ENCODE measurements at places on chromosomes 3 and 15.

GRCh38 chr3:69126999-69127398 is 4.6 kb upstream of the LMOD3 start:
- no peak for DNase-seq

GRCh38 chr15:81939604-81940440 is 106.0 kb downstream of the MEX3B start:
- peak; percentile 48 for DNase-seq

- no peak for DNase-seq
These were observed 702.4 kb downstream of the TUSC7 start for GRCh38 chr3:117411971-117412370.

GRCh38 chr3:135148398-135149020 is 353.4 kb downstream of the EPHB1 start:
- DNase-seq = no peak

DNA sequence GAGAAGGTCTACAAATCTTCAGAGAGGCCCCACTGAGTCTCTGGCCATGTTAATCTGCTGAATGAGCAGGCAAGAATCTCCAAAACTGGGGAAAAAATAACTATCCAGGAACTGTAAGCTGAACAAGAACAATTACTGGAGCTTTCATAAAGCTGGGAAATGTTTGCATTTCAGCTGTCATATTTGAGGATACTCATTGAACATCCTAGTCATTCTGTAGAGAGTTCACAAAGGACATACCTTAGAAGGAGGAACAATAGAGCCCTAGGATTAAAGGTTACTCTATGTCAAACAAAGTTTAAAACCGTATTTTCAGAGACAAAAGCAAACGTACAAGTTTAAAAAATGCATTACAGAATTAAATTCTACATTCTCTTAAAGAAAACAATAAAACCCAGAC is 257.5 kb downstream of the SCAPER start:
- DNase-seq = no peak

DNA sequence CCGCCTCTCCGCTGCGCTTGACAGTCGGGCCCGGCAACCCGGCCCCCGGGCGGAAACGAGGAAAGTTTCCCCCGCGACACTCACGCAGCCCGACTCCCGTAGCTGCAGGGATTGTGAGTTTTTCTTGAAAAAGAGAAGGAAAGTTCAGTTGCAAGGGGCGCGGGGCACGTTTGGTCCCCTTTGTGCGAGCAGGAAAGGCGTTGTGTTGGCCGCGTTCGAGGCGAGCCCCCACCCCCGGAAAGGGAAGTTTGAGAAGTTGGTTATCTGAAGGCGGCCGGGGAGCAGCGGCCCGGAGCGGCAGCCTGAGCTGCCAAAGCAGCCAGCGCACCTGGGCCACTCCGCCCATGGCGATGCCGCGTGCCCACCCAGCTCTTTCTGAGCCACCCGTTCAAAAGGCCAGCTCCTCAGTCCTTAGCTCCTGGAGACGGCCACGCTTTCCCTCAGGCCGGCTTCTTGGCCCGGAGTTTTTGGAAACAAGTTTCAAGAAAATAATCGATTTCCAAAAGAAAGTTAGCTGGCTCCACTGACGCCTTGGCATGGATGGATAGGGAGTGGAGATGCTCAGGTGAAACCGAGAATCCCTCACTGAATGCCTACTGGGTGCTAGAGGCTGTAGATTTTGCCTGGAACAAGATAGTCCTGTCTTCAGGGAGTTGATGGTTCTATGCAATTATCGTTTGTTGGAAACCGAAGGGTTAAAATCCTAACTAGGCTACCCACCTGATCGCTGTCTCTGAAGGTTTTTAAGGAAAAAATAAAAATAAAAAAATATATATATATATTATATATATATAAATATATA is 832 bp downstream of the TGFBR2 start:
- peak; percentile 69 for DNase-seq

GRCh38 chr15:32824777-32825176 is 107.0 kb downstream of the GREM1 start:
- no peak for DNase-seq

DNA sequence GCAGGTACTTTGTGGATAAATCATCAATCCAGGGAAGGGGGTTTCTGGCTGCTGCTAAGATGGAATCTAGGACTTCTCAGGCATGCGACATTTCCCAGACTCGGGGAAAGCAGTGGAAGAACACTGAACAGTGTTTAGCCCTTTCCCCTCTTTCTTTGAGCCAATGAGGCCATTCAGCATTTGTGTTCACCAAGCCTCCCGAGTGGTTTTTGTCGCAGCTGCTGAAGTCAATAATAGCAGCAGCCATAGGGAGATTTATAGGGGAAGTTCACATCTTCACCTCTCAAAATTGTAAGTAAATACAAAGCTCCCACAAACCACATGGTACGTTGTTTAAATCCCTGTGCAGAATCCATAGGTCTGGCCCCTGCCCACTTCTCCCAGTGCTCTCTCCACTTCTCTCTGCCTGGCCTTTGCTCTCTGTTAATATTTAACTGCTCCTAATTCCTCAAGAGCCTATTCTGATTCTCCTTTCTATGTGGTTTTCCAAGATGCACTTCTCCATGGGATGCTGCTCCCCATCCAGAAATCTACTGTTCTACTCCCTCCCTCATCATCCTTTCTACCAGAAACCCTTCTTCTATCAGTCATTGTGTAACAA is 230.7 kb downstream of the SHQ1 start:
- DNase-seq = no peak

DNA sequence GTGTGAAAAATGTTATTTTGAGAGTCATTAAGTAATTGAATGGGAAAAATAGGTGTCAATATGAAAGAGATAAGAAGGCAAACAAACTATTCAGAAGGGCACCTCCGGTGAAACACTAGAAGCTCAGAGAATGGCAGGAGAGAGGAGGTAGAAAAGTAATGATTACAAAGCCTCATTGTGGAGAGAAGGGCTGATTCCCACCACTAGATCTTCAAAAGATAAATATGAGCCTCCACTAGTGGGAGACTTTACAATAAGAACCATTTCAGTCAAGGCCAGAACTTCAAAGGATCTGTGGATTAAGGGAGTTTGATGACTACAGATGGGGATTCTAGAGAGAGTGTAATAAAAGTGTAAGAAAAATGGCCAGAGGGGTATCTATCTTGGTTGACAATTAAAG is 535.6 kb downstream of the NLGN1 start:
- no peak for DNase-seq

- no peak for DNase-seq
These were observed 34.8 kb downstream of the ST3GAL6 start for GRCh38 chr3:98797905-98798304.

DNA sequence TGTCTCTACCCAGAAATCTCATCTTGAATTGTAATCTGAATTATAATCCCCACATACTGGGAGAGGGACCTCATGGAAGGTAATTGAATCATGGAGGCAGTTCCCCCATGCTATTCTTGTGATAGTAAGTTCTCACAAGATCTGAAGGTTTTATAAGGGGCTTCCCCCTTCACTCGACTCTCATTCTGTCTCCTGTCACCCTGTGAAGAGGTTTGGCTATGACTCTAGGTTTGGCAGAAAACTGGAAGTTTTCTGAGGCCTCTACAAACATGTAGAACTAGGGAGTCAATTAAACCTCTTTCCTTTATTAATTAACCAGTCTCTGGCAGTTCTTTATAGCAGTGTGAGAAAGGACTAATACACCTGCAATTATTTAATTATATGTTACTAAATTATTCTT is 125.2 kb upstream of the TGFBR2 start:
- DNase-seq = no peak

DNA sequence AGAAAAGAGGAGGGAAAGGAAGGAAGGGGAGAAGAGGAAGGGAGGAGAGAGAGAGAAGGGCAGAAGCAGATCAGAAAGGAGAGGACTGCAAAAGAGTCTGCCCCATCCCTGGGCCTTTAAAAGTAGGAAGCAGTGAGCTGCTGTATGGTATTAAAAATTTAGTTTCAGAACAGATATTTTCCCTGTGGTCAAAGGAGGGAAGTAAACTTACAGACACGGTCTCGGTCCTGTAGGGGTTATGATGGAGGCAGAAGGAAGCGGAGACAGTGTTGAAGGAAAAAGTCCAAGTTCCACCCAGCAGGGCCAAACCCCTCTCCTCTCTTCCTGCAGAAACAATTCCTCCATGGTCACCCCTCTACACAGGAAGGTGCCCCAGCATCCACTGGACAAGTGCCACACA is 122.0 kb upstream of the PROK2 start:
- DNase-seq = no peak

DNA sequence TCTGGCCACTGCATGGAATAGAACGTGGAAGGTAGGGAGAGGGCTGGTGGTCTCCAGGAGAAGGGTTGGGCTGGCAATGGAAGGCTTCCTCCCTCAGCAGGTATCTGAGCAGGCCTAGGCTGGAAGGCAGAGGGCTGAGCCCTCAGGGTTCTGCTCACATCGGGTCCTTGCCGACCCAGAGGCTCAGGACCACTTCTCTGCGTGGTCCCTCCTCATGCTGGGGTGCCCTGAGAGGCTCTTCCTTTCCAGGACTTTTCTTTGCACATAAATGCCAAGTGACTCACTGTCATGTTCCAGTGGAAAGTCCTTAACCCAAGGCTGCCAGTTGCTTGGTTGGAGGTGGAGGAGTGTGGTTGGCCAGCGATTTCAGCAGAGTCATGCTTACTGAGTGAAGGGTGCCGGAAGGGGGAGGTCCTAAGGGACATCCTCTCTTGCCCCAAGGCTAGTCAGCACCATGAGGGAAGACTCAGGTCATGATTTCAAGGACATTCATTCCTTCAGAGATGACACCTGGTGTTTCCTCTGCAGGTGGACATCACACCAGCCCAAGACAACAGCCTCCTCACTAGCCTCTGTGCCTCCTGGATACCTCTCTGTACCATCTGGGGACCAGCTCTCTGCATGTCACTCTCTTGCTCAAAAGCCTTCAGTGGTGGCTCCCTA is 8.2 kb downstream of the SLC6A6 start:
- DNase-seq = peak; percentile 61

- DNase-seq = no peak
These were observed 44.9 kb upstream of the MANF start for GRCh38 chr3:51340013-51340829.

DNA sequence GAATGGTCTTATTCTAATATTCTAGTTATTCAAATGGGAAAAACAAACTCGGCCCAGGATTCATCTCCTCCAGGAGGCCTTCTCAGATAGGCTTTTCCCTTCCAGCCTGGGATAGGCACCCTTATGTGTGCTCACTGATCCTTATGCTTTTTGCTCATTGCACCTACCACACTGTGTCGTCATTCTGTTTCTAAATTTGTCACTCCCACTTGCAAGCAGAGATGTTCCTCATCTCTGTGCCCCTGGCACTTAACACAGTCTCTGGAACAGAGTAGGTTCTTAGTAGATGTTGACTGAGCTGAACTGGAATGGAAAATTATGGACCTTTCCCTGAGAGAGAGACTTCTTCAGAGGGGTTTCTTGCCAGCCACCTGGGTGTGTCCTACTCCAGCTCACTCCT is 18.7 kb upstream of the SPG11 start:
- DNase-seq = no peak

DNA sequence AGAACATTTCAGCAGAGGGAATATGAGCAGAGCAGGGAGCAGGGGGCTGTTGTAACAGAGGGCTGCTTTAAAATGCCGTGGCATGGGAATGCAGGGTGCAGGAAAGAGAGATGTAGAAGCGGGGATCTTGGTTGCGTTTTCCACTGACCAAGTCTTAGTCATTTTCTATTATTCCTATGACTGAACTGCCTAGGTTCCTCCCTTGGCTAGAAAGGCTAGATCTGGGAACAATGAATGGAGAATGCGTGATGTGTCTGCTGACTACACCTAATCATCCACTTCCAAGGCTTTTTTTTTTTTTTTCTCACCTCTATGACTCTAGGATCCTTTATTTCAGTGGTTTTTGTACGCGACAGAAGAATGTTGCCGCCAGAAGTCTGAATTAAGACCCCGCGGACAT is 607.4 kb upstream of the TBL1XR1 start:
- DNase-seq = no peak

DNA sequence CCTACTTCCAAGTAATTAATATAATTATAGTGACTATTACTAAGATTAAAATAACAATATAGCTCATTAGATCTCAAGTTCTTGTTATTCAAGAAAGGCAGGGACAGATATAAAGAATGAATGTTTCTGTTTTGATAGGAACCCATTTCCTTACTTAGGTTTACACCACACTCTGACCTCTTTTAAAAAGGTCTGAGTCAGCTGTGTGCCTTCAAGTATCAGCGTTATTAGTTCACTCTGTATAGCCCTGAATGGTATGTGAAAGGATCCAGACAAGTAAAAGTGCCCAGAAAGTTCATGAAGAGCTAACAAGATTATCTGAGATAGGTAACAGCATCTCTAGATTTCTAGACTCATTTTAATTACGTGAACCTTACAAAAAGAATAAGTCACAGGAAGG is 28.9 kb downstream of the PDCD10 start:
- DNase-seq = no peak

All from activated naive CD4-positive, alpha-beta T cell treated with anti-CD3 and anti-CD28 coated beads for 36 hours (primary cell).